ENCODE measurements at places on chromosomes 4 and X.

GRCh38 chrX:54495814-54496516, at the start of gene FGD1:
Gene FGD1 (minus strand): TSS chrX:54496234. CDS start chrX:54495432, 802 bp downstream.
- no peak for DNase-seq

- no peak for DNase-seq
These were observed at the start of gene ITM2A for GRCh38 chrX:79366873-79367749. Gene ITM2A (minus strand): TSS chrX:79367334. CDS start chrX:79367215, 119 bp downstream.

DNA sequence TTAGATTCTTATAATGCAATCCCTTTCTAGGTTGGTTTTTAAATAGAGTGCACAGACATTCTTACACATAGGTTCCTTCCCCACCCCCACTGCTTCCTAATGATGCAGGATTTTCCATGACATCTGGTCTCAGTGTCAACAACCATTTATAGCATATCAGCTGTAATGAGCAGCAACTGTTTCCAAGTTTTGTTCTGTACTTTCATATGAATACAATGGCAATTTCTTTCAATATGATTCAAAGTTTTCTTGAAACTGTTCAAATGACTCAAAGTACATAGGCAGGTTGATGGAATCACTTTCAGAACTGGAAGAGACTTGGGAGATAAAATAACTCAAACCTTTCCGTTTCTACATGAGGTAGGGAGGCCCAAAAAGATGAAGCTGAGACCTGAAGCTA, 220.7 kb downstream of the CAMK2D start:
- no peak for DNase-seq

- no peak for DNase-seq
These were observed 54.8 kb downstream of the ZFX start for GRCh38 chrX:24204331-24204730.

DNA sequence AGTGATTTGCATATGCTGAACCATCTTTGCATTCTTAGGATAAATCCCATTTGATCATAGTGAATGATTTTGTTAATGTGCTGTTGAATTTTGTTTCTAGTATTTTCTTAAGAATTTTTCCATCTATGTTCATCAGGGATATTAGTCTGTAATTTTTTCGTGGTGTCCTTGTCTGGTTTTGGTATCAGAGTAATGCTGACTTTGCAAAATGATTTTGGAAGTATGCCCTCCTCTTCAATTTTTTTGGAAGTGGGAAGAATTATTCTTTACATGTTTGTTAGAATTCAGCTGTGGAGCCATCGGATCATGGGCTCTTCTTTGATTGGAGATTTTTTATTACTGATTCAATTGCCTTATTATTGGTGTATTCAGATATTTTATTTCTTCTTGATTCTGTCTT, 54.0 kb upstream of the TRO start:
- no peak for DNase-seq

- DNase-seq: no peak
These were observed 28.6 kb downstream of the FAM241A start for GRCh38 chr4:112173593-112174558.

GRCh38 chrX:54419559-54420302, 20.5 kb upstream of the TSR2 start:
- no peak for DNase-seq

- DNase-seq: no peak
These were observed 32.9 kb upstream of the CYBB start for GRCh38 chrX:37746951-37747350.

- DNase-seq: no peak
These were observed 11.8 kb upstream of the HPGDS start for GRCh38 chr4:94354474-94354896.

DNA sequence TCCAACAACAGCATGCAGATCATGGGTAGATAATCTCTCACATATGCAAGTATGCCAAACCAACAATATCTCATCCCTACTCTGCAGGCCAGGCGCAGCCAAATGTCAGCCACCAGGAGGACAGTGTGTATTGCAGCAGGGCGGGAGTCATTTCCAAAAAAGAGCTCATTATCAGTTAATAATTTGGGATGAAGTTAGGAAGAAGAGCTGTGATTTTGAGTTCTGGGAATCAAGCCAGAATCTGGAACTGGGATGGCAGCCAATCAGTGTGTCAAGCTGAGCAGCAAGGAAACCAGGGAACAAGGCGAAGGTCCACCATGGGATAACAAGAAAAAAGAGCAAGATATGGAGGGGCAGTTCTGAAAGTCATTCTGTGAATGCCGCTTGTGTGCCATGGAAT, 88.2 kb upstream of the CAMK2D start:
- DNase-seq: no peak

DNA sequence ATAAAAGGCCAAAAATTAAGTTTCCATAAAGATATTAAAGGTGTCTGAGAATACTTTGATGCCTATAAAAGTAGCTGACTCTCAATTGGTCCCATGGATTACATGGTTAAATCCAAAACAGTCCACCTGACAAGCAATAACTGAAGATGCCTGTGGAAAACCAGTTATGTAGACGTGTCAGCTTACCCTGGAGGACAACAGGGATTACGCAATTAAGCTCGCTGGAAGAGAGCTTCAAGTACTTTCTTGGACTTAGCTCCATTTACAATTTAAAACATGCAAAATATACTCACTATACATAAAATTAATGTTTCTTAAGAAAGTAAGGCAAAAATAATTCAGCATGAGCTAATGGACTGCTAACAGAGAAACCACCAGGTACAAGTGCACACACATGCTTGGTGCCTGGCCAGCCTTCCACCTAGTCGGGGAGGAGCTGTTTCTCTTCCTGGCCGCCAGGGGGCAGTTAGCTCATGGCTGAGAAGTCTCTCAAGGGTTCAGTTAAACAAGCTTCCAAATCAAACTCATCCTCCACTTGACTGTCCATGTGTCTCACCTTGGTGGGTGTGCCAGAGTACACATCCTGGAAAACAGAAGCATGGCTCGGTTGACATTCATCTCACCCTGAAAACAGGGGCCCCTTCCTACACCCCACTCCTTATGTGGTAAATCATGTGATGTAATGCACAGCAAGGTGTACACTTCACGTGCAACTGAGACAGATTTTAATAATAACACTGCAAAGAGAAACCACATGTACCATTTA, 9.2 kb upstream of the FAM53A start:
- no peak for DNase-seq

DNA sequence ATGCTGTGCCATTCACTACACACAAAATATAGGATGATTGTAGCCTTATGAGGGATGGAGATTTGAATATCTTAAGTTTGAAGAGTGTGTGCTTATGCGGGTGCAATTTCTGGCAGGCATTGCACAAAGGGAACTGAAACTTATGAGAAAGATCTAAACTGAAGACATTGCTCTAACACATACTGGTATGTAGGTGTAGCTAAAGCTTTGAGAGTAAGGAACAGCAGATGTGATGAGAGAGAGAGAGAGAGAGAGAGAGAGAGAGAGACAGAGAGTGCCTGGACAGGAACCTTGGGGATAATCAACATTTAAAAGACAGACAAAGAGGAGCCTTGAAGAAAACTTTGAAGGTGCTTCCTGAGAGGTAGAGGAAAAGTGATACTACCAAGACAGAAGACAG, 379.7 kb downstream of the SPRY1 start:
- no peak for DNase-seq

- DNase-seq: no peak
These were observed 64.8 kb downstream of the TSC22D3 start for GRCh38 chrX:107710617-107711391.

DNA sequence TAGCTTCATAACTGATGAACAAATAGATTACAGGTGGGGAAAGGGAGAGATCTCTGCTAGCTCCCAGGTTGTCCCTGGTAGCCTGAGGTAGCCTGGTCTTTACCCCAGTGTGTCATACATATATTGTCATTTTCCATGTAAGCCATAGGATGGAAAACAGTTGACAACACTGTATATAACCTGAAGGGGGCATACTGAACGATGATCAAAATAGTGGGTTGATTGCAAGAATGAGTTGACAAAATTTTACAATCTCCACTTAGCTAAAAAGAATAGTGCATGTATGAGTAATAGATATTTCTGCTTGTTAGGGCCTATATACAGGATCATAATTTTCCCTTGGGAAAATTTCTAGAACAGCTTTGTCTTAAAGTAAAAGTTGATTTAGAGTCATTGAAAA, 304.1 kb upstream of the HAND2 start:
- no peak for DNase-seq

GRCh38 chr4:39166669-39167068, 15.7 kb upstream of the WDR19 start:
- no peak for DNase-seq

DNA sequence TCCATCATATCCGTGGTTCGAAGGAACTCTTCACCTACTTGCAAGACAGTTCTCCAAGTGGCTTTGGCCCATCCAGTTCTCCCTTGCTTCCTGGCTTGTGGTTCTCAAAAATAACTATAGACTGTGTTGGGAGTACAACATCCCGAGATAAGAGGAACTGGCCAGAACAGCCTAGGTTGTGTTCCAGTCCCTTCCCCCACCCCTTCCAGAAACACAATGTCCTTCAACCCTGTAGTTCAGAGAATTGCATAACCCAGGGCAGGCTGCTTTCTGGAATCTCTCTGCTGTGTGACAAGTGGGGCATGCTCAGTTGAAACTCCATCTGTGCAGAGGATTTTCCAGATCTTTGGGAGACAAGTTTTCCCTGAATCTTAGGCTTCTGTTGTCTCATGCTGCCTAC, 206.5 kb downstream of the PCDH10 start:
- DNase-seq: no peak

DNA sequence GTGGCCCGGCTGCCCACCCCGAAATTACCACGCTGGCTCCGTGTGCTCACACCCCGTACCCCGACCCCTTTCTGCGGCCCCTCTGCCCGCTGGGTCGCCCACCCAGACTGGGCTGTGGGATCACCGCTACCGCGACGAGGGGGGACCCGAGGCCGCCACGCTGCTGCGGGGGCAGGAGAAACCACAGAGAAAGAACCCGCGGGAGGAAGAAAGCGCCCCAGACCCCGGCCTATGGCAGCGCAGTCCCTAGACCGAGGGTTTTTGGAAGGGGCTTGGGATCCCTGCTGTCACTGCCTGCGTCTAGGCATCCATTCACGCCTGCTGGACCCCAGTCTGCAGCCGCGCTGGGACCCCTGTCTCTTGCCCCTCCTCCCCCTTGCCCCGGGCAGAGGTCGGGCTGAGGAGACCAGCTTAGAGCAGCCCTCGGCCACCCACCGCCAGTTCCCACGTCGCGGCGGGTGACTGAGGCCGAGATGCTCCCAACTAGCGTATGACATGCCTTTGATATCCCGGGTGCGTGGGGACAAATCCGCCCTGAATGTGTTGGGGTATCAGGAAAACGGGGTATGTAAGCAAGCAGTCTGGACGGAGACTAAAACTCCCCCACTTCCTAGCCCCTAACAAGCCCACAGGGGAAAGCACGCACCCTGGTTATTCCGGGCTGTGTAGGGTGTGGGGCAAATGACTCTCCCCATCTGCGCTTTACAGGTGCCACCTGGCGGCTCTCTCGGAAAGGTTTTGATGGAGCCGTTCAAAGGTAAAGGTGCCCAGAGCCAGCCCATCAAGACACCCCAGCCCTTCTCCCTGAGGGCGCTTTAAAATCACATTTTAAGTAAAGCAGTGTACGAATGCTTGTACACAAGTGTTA, 862 bp upstream of the INPP4B start:
- DNase-seq: no peak

GRCh38 chr4:174402470-174403176, 118.9 kb downstream of the CEP44 start:
- DNase-seq: no peak

GRCh38 chr4:172207258-172207657, 394.1 kb downstream of the GALNTL6 start:
- no peak for DNase-seq

DNA sequence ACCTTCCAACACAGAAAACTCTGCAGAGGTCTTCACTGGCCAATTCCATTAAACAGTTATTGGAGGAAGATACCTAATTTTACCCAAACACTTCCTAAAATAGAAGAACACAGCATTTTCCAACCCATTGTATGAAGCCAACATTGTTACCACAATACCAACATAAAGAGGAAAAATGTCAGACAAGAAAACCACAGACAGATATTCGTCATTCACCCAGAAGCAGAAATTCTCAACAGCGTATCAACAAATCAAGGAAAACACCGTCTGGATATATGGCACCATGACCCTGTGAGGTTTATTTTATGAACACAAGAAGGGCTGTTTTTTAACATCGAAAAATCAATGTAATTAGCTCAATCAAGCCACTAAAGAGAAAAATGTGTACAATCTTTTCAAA, 255.6 kb downstream of the ASMT start:
- no peak for DNase-seq

GRCh38 chr4:184306949-184307348, 89.3 kb upstream of the ENPP6 start:
- DNase-seq: no peak

- no peak for DNase-seq
These were observed 185.8 kb downstream of the APBB2 start for GRCh38 chr4:41028392-41029076.

DNA sequence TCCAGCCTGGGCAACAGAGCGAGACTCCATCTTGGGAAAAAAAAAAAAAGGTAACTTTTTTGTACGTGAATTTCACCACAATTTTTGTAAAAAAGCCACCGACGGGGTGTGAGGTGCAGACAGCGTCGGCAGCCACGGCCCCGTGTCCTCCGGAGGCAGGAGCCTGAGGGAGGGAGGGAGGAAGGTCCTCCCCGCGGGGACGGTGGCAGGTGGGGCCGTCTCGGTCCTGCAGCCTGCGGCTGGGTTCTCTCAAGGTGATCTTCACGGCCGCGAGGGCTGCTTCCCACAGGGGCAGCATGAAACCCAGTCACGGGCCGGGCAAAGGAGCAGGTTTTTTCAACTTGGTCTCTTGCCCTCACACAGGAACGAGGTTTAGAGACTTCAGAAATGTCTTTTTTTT, 14.0 kb downstream of the PLCXD1 start:
- DNase-seq: no peak

GRCh38 chr4:61533140-61533539, 333.0 kb downstream of the ADGRL3 start:
- no peak for DNase-seq

GRCh38 chr4:7043284-7044136, at the start of gene TADA2B:
Gene TADA2B (plus strand): TSS chr4:7043372. CDS start chr4:7043580, 208 bp downstream.
- no peak for DNase-seq

GRCh38 chr4:126973201-126973600, 659.6 kb upstream of the INTU start:
- DNase-seq: no peak

DNA sequence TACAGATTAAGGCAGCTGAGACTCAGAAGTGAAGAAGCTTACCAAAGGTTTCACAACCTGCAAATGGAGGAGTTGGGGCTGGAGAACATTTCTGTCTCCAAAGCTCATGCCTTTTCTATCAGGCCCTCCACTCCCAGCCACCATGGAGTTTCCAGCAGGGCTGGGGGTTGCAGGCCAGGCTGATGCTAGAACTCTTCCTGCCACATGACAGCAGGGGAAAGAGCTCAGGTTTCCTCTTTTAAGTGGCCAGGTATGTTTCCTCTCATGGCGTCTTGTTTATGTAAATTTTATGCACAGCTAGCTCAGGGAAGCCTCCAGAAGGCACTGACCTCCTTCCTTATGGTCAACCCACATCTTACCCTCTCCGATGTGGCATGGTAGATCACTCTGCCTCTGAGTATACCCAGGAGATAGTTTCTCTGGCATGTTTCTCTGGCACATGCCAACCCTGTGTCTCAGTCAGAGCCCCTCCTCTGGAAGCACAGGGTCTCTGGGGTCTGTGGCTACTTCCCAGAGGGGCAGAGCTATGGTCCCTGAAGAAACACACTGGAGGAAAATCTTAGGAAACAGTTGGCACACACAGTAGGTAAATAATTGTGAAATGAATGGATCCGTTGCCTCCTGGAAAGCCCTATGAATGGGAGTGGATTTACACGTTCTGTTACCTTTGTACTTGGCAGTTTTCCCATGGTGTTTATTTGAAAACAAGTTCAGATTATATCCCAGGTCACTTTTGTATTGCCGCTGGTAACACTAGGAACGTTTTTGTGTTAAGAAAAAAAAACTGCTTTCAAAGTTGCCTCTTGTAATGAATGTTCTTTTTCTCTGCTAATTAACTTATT, 28.9 kb downstream of the PDK3 start:
- DNase-seq: no peak

All from omental fat pad (tissue), 4 donors.